ENCODE measurements at places on chromosomes 4 and X. TPM values are rescaled to one million over a fixed set of nuclear protein-coding genes. Genes with fewer than 3 reads are reported as not detected.
A peak's percentile ranks its signal among the peaks of the same experiment; 100 is the strongest.

The PRKG2 gene
- polyA plus RNA-seq = 0.16 TPM

DNA sequence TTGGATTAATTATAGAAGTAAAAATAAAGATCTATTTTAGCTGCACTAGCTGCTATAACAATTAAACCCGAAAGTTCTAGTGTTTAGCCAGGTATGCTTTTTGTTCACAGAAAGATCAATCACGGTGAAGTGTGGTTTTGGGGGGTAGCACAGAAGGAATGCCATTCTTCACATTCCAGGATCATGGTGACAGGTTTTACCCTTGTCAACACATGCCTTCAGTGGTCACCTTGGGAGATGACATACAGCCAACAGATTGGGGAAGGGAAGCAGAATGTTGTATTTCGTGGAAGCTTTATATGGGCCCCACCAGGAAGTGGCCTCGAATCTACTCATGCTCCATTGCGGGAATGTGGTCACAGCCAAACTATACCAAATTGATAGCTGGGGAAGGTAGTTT, 753.6 kb downstream of the RAPGEF2 start:
- no peak for DNase-seq

DNA sequence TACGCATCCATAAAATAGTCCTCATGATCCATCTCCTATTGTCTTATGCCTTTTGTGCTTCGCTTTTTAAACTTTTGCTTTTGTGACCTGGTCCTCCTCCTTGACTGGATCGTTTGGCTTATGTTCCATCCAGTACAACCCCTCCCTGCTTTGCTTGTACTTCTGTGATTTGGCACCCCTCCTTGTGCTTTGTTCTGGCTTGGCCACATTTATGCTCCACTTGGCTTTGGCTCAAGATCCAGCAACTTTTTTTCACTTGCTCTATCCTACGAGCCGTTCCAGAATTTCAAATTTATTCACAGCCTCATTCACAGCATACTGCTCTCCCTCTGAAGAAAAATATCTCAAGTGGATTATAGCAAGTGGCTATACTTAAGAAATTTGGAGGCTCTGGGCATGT, 28.0 kb upstream of the GLRA2 start:
- DNase-seq = no peak

The TMPRSS11F gene
- polyA plus RNA-seq = not detected

The FRG2 gene
- not detected for polyA plus RNA-seq

GRCh38 chr4:38122060-38122459, 161.9 kb downstream of the PTTG2 start:
- no peak for DNase-seq

DNA sequence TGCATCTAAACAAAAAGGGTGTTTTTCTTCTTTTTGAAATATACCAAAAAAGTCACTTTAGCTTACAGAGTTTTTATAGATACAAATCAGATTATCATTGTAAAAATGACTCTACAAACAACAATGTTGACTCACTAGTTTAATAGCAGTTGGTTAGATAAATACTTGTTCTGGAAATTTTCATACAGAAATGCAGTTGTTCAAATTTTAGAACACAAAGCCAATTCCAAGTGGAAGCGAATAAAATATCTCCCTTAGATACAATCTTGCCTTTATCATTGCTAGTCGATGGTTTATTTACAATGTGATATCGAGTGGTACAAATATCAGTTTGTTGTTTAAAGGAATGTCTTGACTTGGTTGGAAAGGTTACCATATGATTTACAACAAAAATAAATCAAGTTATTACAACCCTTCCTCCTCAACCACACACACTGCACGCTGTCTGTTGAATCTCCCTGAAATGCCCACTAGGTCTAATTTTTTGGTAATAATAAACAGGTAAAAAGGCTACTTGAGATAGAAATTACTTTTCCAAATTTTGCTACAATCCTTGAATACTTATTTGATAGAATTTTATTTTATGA, 114.8 kb downstream of the CDS1 start:
- peak; percentile 9 for DNase-seq
